Kidney capillary endothelial cell (primary cell): ENCODE measurements at places on chromosomes 7 and 10.

GRCh38 chr10:86651021-86651471, 3.3 kb upstream of the OPN4 start:
- no peak for DNase-seq

- DNase-seq, result no peak
These were observed 17.0 kb upstream of the TTYH3 start for GRCh38 chr7:2614631-2615330.

DNA sequence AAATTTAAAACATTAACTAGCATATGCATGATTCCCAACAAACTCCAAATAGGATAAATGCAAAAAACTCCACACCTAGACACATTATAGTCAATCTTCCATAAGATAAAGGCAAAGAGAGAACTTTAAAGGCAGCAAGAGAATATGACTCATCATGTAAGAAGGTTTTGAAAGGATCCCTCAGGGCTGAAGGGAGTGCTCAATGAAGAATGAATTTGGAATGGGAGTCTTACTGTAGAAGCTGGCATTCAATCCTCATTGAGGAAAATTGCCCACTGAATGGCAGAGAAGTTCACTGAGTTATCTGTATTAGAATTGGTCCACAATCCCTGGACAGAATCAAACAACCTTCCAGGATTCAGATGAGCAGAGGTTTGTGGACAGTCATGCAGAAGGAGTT, 26.1 kb upstream of the ZNF365 start:
- DNase-seq, result no peak

- DNase-seq, result no peak
These were observed 165.5 kb downstream of the FAM107B start for GRCh38 chr10:14609178-14609577.

DNA sequence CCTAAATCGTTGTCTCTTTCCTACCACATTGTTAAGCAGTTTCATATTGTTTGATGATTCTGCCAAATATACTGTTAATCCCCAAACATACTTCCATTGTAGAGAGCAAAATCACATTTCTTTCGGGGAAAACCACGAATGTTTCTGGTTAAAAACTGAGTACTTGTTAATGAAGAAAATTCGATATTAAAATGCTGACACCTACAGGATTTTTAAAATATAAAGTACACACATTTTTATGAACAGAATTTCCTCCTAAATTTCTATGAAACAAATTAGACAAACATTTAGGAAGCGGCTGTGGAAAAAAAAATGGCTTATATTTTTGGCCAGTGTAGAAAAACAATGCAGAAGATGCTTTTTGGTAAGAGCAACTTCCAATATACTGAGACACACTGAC, 68.8 kb downstream of the IDE start:
- no peak for DNase-seq

DNA sequence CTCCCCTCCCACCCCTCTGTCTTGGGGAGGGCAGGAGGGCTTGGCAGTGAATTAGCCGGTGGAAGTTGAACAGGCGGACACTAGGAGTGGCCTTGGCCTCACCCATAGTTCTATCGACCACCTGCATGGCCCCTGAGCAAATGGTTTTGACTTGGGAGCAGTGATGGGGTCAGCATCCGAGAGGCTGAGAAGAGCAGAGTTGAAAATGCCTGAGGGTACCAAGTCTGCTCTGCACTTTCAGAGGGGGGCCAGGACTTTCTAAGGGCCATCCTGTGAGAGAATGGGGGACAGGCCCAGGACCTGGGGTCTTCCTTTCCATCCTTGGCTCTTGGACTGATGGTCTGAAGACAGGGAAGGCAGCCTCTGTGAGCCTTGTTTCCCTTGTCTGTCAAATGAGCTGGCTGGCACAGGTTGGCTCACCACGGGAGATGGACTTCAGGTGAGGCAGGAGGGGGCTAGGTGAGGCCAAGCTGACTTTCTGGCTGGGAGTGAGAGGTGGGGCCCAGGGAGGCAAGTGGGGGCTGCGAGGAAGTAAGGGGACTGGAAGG, 29.4 kb downstream of the CDH23 start:
- DNase-seq, result no peak

DNA sequence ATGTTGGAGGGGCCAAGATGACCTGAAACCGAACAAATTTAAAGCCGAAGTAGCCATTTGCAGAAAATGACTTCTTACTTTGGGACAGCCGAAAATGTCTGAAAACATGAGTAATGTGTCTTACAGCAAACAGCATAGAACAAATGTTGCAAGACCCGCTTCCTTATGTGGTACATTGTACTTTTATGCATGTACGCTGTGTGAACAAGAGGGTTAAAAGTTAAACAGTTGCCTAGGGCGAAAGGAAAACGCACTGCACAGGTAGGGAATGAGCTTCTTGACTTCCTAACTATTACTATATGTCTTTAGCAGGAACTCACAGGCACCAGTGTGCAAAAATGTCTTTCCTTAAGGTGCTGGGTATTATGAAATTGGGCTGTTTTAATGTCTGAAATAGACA, 303.5 kb upstream of the MGMT start:
- DNase-seq, result no peak

- DNase-seq, result no peak
These were observed 25.8 kb downstream of the DOCK1 start for GRCh38 chr10:126930883-126931503.

DNA sequence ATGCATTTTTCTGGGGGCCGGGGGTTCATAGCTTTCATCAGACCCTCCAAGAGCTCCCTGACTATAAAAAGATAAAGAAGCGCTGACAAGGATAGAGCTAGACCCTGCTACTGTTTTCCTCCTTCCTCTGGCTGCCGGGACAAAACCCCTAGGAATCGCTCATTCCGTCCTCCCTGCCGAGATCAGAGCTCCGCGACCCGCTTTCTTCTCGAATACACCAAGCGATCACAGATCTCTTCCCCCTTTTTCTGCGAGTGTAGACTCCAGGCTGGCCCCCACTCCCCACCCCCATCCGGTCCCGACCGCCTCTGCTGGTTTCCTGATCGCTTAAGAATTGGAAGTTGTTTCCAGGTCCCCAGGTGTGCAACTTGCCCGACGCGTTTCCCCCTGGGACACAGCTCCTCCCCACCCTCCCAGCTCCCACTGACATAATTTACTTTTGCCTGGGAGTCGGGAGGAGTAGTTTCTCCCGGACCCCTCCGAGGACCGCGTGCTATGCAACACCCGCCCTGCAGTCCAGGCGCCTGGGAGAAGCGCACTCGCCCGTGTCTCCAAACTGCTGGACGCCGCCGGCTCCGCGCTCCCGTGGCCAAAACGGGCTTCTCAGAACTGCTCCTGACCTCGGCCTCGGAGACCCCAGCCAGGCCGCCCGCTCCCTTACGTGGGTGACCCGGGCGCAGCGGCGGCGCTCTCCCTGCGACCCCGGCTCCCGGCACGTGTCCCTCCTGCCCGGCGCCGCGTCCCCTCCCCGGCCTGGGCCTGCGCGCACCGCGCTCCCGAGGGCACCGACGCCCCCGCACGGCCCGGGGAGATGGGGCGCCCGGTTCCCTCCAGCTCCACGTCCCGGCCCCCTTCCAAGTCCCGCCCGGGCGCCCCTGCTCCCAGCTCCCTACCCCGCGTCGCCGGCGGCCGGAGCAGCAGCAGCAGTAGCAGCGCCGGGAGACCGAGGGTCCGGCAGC, 552 bp downstream of the IL15RA start:
- peak; percentile 46 for DNase-seq

GRCh38 chr10:98664329-98665042, 217.8 kb upstream of the HPS1 start:
- peak; percentile 28 for DNase-seq
